ENCODE measurements at places on chromosomes 3 and 15. TPM values are rescaled to one million over a fixed set of nuclear protein-coding genes. Genes with fewer than 3 reads are reported as not detected.

The MON1A gene
- 9.6 TPM for total RNA-seq

The SLC2A2 gene
- total RNA-seq: not detected

The SPINK8 gene
- total RNA-seq: not detected

The SLC27A2 gene
- 0.39 TPM for total RNA-seq

The CFAP20DC gene
- total RNA-seq: 0.90 TPM

The UBAP1L gene
- total RNA-seq: 5.4 TPM

The INTS14 gene
- total RNA-seq: 25.4 TPM

The GATA2 gene
- total RNA-seq: 12.5 TPM

DNA sequence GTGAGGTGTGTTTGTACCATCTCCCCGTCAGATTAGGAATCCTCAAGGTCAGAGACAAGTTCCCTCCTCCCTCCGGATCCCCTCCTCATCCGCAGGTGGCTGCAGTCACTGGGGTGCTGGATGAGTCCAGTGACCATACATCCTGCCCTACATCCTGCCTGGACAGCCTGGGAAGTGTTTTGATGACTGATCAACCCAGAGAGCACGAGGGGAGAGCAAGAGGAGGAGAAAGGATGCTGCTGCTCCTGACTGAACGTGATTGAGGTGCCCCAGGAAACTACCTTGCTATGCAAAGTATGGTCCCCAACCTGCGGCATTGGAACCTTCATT lies 65.1 kb downstream of the SLC12A8 start:
- DNase-seq: no peak

DNA sequence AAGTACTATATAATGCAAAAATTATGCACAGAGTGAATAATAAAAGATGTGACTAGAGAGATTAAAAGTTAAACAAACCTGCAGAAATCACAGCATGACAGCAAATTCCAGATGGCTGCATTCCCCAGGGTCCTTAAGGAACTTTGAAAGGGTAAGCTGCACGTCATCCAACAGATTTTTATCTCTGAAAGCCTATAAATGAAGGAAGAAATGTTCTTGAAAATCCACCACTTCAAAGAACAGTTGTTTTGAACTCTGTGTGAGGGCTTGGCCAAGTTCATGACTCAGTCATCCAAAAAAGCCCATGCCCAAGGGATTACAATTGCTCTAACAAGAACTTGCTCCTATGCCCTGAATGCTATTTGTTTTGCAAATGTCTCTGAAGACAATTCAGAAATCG lies 603.6 kb downstream of the PLOD2 start:
- no peak for DNase-seq

- DNase-seq: no peak
These were observed 34.4 kb upstream of the TPRG1 start for GRCh38 chr3:189137416-189137815.

GRCh38 chr3:16392717-16393116 lies 120.8 kb downstream of the RFTN1 start:
- DNase-seq: no peak

- no peak for DNase-seq
These were observed 30.1 kb upstream of the IP6K2 start for GRCh38 chr3:48747015-48747615.

DNA sequence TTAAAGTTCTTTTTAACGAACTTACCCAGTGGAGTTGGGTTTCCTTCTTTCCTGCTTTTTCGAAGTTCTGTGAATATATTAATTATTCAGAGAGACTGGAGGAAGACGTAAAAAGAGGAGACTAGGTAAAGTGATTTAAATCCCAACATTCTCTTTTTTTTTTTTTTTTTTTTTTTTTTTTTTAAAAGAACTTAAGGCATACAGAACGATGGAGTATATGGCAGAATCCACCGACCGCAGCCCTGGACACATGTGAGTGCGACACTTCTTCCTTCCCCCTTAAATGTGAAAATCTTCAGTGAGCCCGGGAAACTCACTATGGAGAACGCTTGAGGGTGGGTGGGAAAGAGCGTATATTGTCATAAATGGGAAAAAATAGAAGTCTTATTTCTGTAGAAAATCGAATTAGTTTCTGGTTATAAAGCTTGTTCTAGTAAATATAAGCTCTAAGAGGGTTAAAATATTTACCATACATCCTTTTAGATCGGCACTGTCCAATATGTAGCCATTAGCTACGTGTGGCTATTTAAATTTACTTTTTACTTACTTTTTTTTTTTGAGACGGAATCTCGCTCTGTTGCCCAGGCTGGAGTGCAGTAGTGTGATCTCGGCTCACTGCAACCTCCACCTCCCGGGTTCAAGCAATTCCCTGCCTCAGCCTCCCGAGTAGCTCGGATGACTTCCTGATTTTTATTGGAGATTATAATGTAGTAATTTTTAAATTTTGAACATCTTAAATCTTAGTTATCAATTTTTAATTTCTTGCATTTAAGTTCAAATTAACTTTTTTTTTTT lies 892 bp downstream of the NMD3 start:
- peak; percentile 62 for DNase-seq

DNA sequence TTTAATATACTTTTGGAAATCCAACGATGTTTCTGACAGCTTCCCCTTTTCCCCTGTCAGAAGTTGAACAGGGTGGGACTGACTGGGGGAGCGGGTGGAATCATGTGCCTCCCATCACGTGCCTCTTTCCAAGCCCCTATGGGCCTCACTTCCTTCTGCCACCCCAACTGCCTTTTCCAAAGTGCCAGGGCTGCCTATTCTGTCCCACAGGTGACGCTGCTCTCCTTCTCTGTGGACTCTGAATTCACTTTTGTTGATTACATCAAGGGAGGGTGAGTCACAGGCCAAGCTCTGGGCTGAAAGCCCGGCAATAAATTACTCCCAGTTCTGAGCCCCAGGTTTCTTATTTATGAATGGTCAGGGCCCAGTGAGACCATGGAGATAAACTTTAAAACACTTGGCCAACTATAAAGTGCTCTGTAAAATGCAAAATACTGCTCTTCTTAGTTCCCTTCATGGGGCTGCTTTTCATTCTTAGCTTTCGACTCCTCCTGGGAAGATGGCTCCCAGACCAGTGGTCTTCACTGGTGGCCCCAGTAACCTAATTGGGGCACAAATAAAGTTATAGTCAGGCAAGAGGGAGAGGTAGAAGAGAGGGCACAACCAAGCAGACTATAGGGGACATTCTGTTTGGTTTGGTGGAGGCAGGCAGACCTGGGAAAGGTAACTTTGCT lies 12.3 kb downstream of the CPNE9 start:
- peak; percentile 90 for DNase-seq

GRCh38 chr3:132561003-132561402 lies 36.1 kb upstream of the ACKR4 start:
- DNase-seq: no peak

- DNase-seq: peak; percentile 77
These were observed 26.5 kb downstream of the CFAP161 start for GRCh38 chr15:81160312-81161159.

- DNase-seq: no peak
These were observed 16.8 kb downstream of the FGF7 start for GRCh38 chr15:49439678-49440395.

DNA sequence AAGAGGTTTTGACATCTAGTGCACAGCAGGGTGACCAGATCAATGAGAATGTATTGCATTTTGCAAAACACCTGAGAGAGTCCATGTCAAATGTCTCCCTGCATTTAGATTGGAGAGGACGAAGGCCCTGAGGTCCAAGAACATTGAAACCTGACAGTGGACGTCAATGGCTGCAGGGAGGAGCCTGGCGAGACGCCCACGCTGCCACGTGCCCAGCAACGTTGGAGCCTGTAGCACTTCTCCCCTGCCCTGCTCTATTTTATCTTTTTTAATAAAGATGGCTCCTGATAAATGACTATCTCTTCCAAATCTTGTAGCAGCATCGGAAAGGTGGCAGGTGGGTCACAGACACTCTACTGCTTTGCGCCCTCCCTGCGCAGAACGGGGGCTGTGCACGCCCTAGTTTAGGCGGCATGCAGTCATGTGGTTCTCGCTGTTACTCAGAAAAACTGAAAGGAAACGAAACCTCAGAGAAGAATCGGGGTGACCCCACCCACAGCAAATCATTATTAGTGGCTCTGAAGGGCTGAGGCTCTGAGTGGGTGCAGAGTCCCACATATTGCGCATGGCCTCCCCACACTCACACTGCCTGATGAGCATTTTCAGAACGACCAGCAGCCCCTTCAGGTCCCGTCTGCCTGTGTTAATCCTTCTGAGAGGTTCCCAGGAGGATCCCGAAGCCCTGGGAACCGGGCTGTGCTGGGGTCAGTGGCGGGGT lies 62.5 kb upstream of the TAMM41 start:
- no peak for DNase-seq

GRCh38 chr3:107368654-107369398 lies 8.4 kb upstream of the CCDC54 start:
- no peak for DNase-seq

GRCh38 chr3:82556113-82556512 lies 794.7 kb upstream of the GBE1 start:
- DNase-seq: no peak

- no peak for DNase-seq
These were observed 2.2 kb downstream of the SOX2 start for GRCh38 chr3:181713676-181714612.

DNA sequence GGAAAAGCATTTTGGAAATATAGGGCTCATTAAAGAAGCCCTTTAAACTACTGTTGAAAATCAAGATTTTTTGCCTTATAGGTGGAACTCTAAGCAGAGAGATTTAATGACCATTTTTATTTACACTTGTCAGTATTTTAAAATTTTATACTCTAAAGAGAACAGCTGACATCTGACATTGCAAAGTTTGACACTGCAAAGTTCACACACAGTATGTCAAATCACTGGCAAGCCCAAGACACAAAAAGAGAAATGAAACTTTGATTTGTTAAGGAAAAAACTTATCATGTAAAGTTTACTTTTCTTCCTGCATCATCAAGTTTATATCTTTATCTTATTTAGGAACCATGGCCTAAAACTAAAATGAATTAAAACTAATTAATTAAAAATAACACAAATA lies 40.2 kb downstream of the DPH6 start:
- no peak for DNase-seq

DNA sequence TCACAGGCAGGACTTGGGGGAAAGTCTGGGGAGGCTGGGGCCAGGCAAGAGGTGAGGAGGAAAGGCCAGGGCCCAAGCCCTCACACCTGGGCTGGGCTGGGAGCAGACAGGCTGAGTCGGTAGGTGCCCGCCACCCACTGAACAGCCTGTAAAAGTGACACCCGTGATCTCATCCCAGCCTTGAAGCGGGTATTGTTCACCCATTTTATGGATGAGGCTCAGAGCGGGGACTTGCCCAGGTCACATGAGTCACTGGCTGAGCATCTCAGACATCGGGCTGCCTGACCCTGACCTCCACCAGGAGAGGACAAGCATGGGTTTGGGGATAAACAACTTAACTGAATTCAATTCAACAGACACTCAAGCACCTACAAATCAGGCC lies 52.0 kb upstream of the CTSH start:
- no peak for DNase-seq

DNA sequence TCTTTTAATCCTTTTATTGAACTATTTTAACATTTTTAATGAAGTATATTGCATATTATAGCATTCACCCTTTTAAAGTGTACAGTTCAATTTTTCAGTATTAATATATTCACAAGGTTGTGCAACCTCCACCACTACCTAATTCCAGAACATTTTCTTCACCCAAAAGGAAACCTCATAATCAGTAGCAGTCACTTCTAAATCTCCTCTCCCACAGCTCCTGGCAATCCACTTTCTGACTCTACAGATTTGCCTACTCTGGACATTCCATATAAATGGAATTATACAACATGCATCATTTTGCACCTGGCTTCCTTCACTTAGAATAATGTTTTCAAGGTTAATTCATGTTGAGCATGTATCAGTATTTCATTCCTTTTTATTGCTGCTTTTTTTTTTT lies 55.0 kb upstream of the HRH1 start:
- DNase-seq: no peak

DNA sequence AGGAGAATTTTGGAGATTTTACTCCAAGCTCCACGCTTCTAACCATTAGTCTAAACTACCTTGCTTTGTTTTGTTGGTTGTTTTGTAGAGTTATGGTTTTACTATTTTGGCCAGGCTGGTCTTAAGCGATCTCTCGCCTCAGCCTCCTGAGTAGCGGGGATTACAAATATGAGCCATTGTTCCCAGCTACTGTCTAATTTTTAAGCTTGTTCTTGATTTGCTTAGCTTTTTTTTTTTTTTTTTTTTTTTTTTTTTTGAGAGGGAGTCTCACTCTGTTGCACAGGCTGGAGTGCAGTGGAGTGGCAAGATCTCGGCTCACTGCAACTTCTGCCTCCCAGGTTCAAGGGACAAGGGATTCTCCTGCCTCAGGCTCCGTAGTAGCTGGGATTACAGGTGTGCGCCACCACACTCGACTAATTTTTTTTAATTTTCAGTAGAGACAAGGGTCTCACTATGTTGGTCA lies 28.5 kb downstream of the EFCAB12 start:
- no peak for DNase-seq

DNA sequence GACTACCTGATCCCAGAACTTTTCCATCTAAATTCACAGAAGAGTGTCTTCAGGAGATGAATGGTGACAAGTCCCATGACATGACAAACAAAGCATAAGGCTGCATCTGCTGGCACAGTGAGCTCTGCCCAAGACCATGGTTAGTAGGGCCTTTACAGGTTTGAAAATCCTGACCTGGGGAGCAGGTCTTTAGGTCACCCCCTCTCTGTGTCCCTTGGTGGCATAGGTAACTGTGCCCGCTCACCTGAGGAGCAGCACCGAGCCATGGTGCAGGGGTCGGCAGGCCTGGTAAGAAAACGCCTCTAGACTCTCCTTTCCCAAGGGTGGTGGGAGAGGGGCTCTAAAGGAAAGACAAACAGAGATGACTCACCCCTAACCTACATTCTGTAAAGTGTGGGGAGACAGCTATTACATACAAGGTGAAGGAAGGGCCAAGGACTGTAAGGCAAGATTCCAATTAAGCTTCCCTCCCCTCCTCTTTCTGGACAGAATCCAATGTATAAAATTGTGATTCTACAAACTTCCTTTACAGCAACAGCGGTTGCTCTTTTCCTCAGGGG lies 74.0 kb downstream of the SATB1 start:
- peak; percentile 32 for DNase-seq

DNA sequence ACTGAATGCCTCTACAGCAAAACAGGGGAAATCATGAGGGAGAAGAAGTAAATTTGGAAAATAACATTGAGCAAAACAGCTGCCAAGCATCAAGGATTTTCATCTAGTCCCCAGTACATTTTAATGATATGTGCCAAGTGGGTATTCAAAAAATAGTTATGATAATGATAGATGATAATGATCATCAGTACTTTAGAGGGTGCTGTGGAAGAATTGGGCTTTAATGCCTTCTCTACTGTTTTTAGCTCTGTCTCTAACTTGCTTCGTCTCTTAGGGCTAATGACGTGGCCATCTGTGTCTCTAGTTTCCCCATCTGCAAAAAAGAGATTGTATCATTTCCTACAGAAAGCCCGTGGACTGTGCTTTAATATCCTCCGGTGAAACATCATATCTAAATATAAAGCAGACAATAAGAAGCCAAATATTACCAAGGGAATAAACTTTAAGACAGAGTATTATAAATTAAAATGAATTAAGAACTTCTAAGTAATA lies 10.2 kb upstream of the FSIP1 start:
- DNase-seq: no peak
